ENCODE measurements at places on chromosomes 7 and 10.
A peak's percentile ranks its signal among the peaks of the same experiment; 100 is the strongest.

- no peak for DNase-seq
These were observed 180.4 kb upstream of the PHYHIPL start for GRCh38 chr10:58996063-58996462.

DNA sequence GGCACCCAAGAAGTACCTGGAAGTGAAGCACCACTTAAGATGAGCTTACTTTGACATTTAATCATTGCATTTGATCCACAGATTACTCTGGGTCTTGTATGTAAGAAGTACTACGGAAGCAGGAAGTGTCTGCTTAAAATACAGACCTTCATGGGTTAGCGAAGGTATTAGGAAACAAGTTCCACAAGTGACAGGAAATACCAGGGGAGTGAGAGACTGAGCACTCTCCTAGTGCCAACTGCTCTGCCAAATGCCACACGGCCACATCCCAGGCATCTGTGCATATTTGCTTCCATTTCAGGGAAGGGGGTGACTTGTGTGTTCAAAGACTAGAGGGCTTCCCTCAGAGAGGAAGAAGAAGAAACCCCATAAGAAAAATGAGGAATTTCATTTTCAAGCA lies 57.2 kb upstream of the ANK3 start:
- DNase-seq, result no peak

GRCh38 chr7:82373926-82374635 lies 69.5 kb downstream of the CACNA2D1 start:
- peak; percentile 37 for DNase-seq

DNA sequence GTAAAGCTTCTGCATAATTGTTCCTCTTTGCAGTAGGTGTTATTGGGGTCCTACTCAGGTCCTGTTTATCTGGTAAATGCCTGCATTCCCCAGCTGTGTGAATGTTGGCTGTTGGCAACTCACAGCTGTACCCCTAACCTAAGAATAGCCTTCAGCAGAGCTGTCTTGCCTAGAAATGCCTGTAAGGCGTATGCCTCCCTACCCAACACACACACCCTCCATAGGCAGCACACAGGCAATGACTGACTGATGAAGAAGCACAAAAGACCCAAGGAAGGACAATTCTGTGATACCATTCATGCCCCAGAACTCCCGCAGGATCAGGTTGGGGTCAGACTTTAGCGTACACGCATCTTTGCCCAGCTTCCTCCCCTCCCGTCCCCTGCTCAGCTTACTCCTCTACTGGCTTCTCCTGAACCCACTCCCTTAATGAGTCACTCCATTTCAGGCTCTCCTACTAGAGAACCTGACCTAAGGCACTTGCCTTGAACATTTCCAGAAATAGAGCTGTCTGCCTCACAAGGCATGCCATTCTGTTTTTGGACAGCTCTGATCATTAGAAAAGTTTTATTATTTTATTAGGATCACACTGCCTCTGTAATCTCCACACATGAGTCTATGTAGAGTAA lies 99.2 kb upstream of the PIK3CG start:
- no peak for DNase-seq

DNA sequence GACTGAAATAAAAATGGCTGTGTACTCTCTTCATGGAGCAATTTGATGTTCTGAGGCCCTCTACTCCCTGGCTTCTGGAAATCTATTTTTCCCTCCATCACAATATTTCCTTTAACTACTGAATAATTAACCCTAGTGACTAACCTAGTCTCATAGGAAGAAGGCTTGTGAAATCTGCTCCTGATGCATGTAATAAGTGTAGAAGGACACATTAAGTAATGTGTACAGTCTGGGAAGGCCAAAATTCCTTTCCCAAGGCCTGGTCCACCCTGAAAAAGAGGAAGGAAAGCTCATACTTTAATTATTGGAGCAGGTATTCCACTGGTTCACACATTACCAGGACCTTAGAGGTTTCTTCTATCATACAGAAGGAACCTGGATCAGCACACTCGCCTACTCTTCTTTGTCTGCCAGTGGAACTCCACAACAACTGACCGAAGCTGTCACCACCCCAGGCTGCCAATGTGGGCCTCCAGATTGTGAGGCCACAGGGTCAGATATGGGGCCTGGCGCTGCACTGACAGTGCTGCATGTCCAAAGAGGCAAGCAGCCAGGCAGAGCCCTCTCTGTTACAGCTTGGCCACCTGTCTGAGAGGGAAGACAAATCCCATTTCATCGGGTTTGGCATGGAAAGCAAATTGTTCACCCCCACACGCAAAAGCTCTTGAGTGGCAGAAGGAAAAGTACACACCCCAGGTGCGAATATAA lies 54.4 kb upstream of the FAM133B start:
- DNase-seq, result no peak

- no peak for DNase-seq
These were observed 669.2 kb downstream of the PCDH15 start for GRCh38 chr10:54131833-54132232.

DNA sequence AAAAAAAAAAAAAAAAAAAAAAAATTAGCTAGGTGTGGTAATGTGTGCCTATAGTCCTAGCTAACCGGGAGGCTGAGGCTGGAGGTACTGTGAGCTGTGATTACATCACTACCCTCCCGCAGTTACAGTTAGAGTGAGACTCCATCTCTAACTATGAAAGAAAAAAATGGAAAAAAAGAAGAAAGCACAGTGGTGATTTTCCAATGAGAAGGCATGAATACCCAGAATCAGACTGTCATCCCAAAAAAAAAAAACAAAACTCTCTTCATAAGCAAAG lies 269.9 kb upstream of the MKLN1 start:
- no peak for DNase-seq

- no peak for DNase-seq
These were observed 39.9 kb downstream of the CYTH3 start for GRCh38 chr7:6232534-6232933.

DNA sequence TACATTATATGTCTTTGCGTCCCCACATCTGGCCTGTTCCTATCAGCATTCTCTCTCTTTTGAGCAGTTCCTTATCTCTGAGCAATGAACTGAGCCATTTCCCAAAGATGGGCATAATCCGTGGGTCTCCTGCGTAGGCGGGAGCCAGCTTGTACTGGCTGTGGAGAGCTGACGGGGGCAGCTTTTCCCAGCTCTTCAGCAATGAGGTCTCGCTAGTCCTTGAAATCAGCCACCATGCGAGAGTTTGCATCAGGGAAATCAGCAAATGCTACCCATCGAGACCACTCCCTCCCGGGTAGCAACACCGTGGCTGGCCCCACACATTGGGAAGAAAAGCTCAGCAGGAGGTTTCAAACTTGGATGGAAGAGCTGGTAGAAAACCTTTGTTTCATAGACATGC lies 51.9 kb upstream of the FAM180A start:
- no peak for DNase-seq

DNA sequence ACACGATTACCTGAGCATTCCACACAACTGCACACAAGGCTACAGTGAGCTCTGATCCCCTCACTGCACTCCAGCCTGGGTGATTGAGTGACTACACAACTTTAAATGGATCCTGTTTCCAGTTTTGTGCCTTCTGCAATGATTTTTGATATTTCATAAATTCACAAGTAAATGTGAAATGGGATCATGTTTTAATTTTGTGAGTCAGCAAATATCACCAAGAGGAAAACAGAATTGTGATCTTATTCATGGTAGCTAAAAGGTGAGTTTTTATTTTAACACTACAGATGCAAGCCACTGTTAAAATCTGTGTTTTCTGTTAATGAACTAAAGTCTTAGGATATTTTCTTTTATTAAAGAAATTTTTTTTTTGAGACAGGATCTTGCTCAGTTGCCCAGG lies 11.4 kb downstream of the ICA1 start:
- no peak for DNase-seq

- no peak for DNase-seq
These were observed 108.6 kb downstream of the NSUN6 start for GRCh38 chr10:18542832-18543231.

DNA sequence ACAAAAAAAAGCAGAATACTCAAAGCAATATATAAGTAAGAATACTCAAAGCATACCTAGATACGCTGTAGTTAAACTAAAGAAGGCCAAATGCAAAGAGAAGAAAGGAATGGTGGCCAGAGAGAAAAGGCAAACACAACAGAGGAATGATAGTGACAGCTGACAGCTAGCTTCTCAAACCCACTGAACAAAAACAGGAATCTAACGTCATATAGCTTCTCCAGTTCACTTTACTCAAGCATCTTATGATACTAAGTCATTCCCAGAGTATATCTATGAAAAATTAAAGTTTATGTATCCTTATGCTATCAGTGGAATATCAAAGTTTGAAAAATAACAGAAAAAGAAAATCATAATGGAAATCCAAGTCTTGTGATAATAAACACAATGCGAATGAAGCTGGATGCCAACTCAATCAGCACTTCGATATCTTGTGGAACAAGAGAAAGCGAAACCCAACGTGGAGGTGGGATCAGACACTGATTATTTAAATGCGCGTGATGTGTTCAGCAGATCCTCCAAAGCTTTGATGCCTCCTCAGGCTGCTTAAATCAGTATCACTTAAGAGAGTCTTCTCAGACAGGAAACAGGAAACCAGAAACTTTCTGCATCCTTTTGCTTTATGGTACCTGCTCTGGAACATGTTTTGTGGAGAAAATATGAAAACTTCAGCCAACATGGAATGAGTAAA lies 102.8 kb downstream of the PIP4K2A start:
- no peak for DNase-seq

- peak; percentile 8 for DNase-seq
These were observed 36.8 kb downstream of the WIPF3 start for GRCh38 chr7:29843093-29843492.

DNA sequence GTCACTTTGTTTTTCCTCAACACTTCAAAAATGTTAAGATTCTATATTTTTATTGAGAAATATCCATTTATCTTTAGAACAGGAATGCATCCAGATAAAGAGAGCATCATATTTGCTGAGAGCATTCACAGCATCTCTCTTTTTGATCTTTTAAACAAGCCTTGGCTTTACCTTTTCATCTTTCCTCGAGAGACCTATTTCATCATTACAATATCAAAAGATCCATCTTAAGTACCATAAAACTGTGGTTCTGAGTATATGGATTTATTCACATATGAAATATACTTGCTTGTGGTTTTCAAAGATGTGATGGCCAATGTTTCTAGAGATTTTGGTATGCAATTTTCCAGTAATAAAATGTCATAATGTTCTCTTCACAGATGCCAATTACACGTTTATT lies 1140.9 kb downstream of the GATA3 start:
- DNase-seq, result no peak

DNA sequence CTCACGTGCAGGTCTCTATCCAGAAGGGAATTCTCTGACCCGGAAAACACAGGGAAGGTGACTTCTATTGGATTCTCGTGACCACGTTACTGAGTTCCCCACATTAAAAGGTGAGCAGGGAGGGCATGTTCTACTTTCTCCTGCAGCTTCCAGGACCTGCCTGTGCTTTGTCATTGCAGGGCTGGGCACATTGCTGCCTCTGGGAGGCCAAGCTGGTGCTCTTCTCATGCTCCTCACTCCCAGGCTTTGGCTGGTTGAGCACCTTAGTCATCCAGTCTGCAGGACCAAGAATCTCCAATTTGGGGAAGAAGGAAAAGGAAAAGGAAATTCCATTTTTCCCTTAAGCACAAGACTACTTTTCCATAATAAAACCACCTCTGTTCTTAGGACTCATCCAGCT lies 86.5 kb upstream of the TMEM72 start:
- DNase-seq, result no peak
